ENCODE measurements at places on chromosomes 1 and 21.

DNA sequence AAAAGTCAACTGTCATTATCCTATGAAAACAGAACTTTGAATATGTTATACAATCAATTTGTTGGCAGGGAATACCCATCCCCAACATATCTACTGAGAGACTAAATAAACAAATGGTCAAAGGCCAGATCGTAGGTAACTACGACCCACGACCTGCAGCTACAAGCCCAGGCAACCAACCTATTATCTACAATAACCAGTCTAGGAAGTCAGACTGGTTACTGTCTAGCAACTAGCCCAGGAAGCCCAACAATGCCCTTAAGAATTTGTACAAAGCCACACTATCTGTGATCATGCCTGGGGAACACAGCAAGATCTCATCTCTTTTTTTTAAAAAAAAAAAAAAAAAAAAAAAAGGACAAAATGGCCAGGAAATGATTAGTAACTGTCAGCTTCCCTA lies 58.7 kb downstream of the SMYD3 start:
- DNase-seq = no peak

GRCh38 chr1:154752273-154753030 lies 117.6 kb downstream of the KCNN3 start:
- DNase-seq = no peak

- no peak for DNase-seq
Measured at GRCh38 chr1:99645203-99645602, 710 bp upstream of the PALMD start.

GRCh38 chr1:159917533-159918351 lies 7.6 kb downstream of the TAGLN2 start:
- DNase-seq = no peak

All from C1 segment of cervical spinal cord (tissue), 14 donors.